ENCODE measurements at places on chromosomes 1 and 21.

- no peak for DNase-seq
These were observed 1099.5 kb downstream of the PLA2G4A start for GRCh38 chr1:187928288-187928687.

- DNase-seq, result no peak
These were observed 19.2 kb upstream of the DEPDC1 start for GRCh38 chr1:68516066-68516465.

DNA sequence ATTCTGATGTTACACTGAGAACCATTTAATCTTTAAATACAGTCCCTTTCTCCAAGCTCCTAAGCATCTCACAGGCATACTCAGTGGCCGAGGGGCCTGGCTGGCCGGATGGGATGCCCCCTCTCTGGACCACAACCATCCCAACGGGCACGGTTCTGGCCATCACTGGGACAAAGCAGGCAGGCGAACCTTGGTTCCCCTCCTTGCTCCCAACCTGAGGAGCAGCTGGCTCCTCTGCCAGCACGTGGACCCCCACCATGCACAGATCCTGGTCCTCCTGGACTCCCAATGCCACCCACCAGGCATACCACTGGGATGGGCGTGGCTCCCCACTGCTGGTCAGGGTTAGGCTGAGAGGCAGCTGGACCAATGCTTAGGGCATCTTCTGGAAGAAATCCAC lies 19.8 kb upstream of the PRDM16 start:
- DNase-seq, result no peak

GRCh38 chr1:46601257-46602007 lies 2.6 kb downstream of the MKNK1 start:
- no peak for DNase-seq

DNA sequence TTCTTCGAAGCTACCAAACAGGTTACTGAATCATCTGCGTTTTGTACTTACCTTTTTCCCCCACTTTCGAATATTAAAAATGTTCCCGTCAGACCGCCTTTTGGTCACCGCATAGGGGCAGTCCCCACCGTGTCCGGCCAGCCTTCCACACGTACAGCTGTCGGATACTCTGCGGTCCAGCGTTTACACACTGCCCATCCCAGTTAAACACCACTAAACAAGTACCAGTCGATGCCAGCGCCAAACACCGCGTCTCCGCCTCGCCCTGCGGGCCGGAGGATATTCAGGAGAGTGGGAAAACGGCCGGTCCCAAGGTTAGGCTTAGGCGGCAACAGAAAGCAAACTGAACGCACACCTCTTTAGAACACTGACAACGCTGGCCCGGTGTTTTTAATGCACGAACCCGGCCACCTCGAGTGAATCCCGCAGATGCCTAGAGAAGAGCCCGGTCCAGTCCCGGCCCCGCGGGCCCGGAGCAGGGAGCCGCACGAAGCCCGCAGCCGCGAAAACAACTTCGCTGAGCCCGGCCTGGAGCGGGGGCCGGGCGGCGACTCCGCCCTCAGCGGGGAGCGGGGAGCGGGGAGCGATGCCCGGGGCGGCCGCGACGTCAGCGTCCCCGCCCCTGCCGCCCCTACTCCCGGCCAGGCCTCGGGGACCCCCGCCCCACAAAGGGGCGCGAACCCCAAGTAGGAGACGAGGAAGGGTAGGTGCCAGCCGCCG lies 730 bp upstream of the PHF13 start:
- DNase-seq, result no peak
